Stimulated activated CD4-positive, alpha-beta T cell treated with anti-CD3 and anti-CD28 coated beads, Interleukin-1b, Interleukin-23, amount 100 ng/mL, for 24 hours (primary cell): ENCODE measurements at places on chromosomes 2 and 18.

DNA sequence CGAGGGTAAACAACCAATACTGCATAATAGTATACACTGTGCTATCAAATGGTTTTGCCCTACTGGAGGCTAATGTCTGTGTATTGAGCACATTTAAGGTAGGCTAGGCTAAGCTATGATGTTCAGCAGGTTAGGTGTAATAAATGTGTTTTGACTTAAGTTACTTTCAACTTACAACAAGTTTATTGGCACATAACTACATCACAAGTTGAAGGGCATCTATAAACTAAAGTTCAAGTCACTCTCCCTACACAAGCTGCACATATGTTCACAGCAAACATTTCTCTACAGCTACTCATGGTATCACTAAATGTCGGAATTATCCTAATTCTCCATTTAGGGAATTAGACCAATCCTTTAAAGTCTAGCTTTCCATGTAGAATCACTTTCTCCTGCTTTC lies 11.4 kb downstream of the ARL5A start:
- DNase-seq = no peak

GRCh38 chr2:163213661-163214081 lies 375.1 kb upstream of the KCNH7 start:
- no peak for DNase-seq

- no peak for DNase-seq
Observed at GRCh38 chr2:157032017-157032416, 225.5 kb upstream of the GALNT5 start.

DNA sequence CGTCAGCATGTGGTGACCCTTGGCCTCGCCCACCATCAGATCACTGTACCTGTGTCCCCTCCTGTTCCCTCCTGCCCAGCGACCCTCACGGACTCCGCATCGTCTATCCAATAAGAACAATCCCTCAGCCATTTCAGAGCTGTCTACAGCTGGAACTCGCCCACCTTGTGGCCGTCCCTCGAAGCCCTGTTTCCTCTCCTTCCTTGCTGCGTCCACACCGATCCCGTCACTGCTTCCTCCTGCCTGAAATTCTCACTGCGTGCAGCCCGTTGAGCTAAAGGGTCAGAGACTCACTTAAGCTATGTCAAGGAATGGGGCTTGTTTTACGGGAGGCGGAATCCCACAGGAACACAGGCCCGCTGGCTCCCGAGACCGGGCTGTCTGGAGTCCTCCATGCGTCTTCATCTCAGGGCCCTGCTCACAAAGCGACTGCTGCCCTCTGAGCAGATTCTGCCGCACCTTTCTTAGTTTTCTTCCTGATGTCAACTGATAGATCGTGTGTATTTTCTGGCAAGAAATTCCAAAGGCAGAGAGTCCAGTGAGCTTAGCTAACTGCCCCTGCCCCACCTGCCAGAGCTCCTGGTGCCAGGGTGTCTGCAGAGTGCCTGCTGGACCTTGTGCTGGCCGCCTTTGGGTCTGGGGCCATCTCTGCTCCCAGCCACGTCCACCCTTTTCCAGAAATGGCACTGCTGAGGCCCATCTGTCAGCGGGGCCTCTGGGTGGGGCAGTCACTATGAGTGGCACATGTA lies 35.3 kb downstream of the KLHL29 start:
- DNase-seq = no peak

GRCh38 chr2:10347562-10347948 lies 44.9 kb downstream of the HPCAL1 start:
- DNase-seq = no peak

DNA sequence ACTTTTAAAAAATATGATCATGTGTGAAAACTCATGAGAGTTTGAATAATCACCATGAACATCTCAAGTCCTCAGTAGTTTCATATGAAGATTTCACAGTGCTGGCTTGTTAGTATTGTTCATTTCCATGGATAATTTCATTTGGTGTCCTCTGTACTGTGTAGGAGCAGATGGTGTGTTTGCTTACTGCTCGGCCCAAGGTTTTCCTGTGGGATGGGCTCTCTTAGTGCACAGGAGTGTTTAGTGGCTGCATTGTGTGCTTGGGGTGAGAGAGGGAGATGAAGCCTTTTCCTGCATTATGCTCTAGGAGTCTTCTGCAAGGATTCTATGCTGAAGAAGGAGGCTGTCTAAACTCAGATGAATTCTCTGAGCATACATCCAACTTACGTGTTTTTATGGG lies 270.6 kb downstream of the SOCS6 start:
- no peak for DNase-seq

DNA sequence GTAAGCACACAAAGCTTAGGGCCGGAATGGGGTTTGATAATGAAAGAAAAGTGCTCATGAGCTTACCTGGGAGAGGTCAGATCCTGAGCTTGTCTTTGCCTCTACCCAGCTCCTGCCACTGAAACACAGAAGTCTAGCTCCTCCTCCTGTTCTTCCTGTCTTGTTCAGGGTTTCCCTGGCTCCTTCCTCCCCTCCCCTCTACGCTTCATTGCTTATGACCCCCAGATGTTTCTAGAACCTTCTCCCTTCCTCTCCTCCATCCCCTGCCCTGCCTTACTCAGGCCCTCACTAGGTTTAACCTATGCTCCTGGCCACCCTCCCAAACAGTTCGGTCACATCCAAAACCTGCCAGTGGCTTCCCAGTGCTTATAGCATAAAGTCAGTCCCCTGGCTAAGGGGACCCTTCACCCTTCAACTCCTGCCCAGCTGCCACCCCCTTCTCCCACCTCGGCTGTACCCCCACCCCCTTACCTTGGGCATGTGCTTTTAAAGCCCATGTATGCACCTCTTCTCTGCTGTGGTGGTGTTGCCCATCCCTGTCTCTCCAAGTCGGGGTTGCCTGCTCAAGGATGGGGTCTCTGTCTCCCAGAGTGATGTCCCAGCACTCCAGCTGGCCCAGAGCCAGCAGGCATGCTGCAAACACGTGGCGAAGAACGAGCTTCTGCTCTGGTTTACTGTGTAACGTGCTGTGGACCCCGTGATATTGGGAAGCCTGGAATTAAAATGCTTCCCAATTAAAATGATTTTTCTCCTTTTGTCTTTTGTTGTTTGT lies 233.6 kb downstream of the TPGS2 start:
- DNase-seq = no peak

DNA sequence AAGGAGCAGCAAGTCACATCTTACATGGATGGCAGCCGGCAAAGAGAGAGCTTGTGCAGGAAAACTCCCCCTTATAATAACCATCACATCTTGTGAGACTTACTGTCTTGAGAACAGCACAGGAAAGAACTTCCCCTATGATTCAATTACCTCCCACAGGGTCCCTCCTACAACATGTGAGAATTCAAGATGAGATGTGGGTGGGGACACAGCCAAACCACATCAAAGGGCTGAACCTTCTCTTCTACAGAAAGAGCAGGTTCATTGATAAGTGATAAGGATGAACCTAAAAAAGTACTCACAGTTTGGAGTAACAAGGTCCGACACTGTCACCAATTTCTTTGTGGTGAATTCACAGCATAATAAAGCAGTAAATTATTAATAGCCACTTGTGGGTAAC lies 422.2 kb upstream of the FSIP2 start:
- DNase-seq = no peak

DNA sequence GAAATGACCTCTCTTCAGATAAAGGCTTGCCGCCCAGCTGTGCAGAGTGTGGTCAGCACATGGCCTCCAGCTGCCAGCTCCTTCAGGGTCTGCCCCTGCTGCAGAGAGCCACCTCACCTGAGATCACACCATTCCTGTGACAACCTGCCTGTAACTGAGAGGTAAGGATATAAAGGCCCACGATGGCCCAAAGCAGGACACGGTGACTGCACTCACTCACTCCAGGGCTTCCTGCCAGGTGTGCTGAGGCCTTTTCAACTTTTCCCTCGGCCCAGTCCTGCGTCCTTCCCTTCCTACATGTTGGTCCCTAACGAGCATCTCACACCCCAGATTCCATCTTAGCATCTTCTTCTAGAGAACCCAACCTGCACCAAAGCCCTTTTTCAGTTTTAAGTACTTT lies 36.2 kb downstream of the ANKRD44 start:
- no peak for DNase-seq

DNA sequence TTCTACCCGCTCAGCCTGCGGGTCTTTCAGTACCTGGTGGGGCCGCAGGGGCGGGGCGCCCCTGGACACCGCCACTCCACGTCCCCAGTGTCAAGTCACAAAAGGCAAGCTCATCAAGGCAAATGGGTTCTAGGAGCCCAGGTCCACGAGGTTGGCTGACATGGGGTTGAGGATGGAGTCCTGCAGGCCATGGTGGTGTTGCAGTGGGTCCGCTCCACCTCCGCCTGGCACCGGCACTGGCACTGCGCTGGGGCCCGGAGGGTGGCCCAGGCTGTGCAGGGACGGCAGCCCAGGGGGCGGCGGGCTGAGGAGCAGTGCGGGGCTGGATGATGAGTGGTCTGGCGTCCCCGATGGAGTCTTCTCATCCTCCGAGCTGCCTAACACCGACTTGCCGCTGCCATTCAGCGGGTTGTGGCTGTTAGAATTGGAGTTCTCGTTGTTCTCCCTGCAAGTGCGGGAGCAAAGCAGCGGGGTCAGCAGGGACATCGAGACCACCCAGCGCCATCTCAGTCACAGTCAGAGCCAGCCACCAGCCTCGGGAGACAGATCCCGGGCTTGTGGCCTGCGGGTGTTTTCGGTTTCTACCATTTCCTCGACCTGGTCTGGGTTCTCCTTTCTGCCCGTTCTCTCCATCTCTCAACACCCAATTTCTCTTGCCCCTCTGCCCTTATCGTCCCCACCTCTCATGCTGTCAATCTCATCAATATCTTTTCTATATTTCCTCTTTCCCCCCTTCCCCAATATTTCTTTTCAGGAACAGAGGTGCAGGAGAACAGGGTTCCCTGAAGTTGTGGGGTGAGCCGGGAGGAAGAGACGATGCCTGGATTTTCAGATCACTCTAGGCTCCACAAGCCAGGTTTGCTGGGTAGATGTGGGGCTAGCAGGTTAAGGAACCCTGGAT lies 3.0 kb downstream of the SIX2 start:
- DNase-seq = no peak

- DNase-seq = no peak
Observed at GRCh38 chr2:98749066-98749450, 18.1 kb upstream of the MGAT4A start.

GRCh38 chr18:10188971-10189810 lies 265.2 kb upstream of the APCDD1 start:
- DNase-seq = no peak

DNA sequence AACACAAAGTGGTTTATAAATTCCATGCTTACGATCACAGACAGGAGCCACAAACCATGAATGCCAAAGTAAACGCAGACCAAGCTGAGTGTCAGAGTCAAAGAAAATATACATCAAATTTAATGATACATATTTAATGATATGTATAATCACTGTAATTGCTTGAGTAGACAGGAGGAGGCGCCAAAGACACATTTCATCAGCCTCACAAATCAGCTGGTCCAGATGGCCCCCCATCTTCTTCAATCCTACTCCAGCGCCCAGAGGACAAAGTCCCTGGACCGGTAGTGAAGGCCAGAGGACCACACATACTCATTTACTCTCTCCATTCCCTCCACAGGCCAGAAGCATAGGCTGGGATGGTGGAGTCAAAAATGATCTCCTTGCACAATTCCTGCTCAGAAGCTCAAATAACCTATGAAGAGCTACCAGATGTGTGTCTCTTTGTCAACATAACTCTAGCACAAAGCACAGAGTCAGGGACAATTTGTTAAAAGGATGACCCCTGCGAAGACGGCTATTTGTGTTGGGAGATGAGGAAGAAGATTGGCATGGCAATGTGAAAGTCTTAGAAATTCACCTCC lies 149.3 kb upstream of the PGAP1 start:
- no peak for DNase-seq

DNA sequence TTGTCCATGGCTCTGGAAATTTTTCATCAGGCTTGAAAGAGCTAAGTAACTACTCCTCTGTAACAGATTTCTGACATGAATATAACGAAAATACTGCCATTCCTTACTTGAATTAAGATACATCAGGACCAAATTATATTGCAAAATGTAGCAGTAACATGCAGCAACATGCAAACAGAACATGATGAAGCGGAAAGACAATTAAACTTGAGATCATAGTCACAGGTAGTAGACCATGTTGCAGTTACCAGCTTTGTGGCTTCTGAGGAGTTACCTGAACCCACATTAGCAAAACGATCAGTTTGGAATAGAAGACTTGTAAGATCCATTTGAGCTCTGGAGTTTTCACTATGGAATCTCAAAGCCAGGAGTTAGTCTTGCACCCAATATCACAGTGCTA lies 76.2 kb downstream of the MREG start:
- DNase-seq = no peak

DNA sequence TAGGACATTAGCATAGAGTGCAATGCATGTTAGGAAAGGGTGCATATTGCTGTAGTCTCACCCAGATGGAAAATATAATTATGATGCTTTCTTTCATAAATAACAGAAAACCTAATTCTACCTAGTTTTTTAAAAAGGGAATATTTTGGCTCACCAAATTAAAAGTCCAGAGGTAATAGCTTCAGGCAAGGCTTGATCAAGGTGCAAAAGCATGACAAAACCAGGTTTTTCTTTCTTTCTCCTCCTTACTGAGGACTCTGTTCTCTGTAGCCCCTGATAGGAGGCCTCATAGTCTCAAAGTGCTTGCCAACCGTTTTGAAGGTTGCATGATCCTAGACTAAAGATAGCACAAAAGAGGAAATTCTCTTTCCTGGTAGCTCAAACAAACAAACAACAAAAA lies 349.9 kb downstream of the CTNNA2 start:
- no peak for DNase-seq

DNA sequence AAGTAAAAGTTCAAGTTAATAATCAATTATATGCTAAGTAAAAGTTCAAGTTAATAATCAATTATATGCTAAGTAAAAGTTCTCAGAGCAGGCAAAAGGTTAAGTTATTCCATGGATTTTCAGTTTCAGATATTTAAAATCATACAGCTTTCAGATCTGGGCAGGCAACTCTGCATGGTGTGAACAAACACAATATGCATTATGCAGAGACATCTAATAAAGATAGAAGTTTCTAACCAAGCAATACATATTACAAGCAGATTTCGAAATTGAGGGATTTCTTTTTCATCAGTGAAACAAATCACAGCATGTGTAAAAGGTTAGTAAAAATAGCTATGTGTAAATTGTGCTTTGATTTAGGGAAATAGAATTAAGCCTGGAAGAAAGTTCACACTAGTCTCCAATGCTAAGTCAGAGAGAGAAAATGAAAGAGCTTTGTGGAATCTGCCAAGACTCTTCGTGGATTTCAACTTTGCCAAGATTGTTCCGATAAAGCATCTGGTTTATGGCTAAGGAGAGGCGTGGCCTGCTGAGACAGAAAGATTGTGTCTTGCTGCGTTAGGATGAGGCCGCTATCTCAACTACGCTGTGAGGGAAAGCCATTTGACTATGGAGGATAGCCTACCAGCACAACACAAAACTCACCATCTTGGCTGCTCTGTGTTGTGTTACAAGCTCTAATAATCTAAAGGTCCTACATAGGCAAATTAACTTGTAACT lies 60.1 kb upstream of the SLC16A14 start:
- no peak for DNase-seq

GRCh38 chr2:241809383-241810306 lies 652 bp downstream of the NEU4 start:
- DNase-seq = no peak

DNA sequence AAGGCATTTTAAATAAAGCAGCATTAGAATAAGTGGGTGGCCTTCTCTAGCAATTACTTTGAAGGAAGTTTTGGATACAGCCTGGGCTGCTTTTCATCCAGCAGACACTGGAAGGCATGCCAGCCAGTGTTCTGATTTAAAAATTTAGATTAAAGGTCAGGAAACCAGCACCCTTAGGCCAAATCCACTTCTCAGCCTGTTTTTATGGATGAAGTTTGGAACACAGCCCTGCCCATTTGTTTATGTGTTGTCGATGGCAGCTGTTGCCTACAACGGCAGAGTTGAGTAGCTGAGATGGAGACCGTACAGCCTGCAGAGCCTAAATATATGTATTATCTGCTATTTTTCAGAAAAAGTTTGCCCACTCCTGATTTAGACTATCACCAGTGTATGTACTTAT lies 313.6 kb upstream of the ACVR2A start:
- no peak for DNase-seq
